ENCODE measurements at places on chromosomes 5 and 9. TPM values are rescaled to one million over a fixed set of nuclear protein-coding genes. Genes with fewer than 3 reads are reported as not detected.
A peak's percentile ranks its signal among the peaks of the same experiment; 100 is the strongest.

- no peaks in the 10 kb centered on the region for H3K36me3 ChIP-seq
- no peak overlapping the region for H3K4me3 ChIP-seq
- DNase-seq = no peak
- H3K4me1 ChIP-seq = no peaks in the 10 kb centered on the region
- H3K27me3 ChIP-seq = peaks cover 2% of the 10 kb centered on the region
Measured at GRCh38 chr5:130532786-130533185, 628.5 kb downstream of the CHSY3 start.

GRCh38 chr5:158086856-158087255, 227.9 kb upstream of the CLINT1 start:
- H3K4me3 ChIP-seq = no peak overlapping the region
- H3K27ac ChIP-seq = no peak overlapping the region
- no peak for DNase-seq
- no peaks in the 10 kb centered on the region for H3K36me3 ChIP-seq
- H3K27me3 ChIP-seq = peaks cover 7% of the 10 kb centered on the region

- H3K4me3 ChIP-seq = no peak overlapping the region
- DNase-seq = no peak
- H3K27me3 ChIP-seq = no peaks in the 10 kb centered on the region
- H3K36me3 ChIP-seq = no peaks in the 10 kb centered on the region
Measured at GRCh38 chr5:30458681-30459080, 734.8 kb upstream of the CDH6 start.

DNA sequence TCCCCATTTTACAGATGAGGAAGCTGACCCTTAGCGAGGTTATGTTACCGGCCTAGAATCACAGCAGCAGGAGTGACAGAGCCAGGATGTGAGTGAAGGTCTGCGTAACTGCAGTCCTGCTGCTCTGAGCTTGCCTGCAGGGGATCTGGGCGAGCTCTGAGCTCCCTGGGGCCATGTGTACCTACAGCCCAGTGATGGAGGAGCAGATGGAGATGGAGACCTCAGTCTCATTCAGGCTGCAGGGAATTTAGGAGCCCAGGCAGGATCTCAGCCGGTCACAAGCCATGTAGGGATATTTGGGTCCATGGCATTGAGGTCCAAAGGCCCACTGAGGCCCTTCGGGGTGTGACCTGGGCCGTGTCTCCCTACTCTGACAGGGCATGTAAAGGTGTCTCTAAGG, 170.6 kb downstream of the CACNA1B start:
- H3K4me3 ChIP-seq = no peak overlapping the region
- DNase-seq = no peak
- no peaks in the 10 kb centered on the region for H3K36me3 ChIP-seq
- no peaks in the 10 kb centered on the region for H3K4me1 ChIP-seq
- H3K27me3 ChIP-seq = no peaks in the 10 kb centered on the region

- H3K36me3 ChIP-seq = no peaks in the 10 kb centered on the region
- no peak overlapping the region for H3K4me3 ChIP-seq
- H3K4me1 ChIP-seq = no peaks in the 10 kb centered on the region
- no peak overlapping the region for H3K27ac ChIP-seq
Measured at GRCh38 chr5:145118127-145118526, 717.0 kb downstream of the PRELID2 start.

DNA sequence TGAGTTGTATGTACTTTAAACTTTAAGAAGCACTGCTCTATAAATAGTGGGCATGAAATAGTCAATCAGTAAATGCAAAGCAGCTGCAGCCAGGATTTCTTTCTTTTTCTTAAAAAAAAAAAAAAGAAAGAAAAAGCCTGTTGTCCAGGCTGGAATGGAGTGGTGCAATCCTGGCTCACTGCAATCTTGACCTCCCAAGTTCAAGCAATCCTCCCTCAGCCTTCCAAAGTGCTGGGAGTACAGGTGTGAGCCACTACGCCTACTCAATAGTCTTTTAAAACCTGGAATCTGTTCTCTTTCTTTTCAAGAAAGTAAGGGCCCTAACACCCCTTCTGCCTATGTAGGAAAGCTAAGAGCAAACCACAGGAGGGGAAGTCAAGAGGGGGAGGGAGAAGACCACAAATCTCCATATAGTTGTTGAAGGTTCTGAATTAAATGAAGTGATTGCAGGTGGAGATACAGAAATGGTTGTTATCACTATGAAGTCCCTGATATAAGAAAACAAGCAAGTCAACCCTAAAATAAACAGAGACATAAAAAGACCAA, 20.6 kb upstream of the TPD52L3 start:
- H3K27me3 ChIP-seq = no peaks in the 10 kb centered on the region
- no peaks in the 10 kb centered on the region for H3K36me3 ChIP-seq
- no peak overlapping the region for H3K27ac ChIP-seq
- no peak for DNase-seq
- H3K4me1 ChIP-seq = no peaks in the 10 kb centered on the region

GRCh38 chr5:175465282-175465681, 13.1 kb upstream of the SFXN1 start:
- no peak for DNase-seq
- H3K4me3 ChIP-seq = no peak overlapping the region
- no peak overlapping the region for H3K27ac ChIP-seq
- no peaks in the 10 kb centered on the region for H3K36me3 ChIP-seq

DNA sequence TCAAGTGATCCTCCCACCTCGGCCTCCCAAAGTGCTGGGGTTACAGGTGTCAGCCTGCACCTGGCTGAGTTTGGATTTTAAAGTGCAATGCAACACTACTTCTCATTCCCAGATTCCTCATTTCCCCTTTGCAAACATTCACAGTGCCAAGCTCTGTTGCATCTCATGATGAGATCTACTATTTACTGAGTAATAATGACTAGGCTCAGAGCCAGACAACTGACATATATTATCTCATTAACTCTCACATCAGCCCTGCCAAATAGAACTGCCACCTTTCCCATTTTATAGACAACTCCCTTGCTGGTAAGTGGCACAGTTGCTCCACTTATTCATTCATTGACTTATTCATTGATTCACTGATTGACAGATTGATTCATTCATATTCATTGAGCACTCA, 7.0 kb downstream of the PDE6A start:
- no peak overlapping the region for H3K27ac ChIP-seq
- peaks cover 6% of the 10 kb centered on the region for H3K4me1 ChIP-seq
- H3K27me3 ChIP-seq = peaks cover 2% of the 10 kb centered on the region
- H3K36me3 ChIP-seq = no peaks in the 10 kb centered on the region
- no peak for DNase-seq
- H3K4me3 ChIP-seq = no peak overlapping the region

DNA sequence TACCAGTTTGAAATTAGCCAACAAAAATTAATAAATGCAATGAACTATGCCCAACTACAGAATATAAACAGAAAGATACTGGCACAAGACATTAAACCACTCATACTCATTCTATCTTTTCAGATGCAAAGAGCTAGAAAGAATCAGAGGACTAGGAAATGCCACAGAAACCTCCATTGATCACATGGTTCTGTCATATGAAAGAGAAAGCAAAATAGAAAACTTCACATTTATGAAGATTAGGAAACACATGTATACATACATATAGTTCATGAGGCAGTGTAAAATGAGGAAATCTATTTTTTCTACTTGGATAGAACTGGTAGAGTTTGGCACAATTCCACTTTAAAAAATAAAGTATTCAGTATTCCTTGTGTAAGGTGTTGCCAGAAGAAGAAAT, 275.1 kb upstream of the PTGER4 start:
- H3K4me3 ChIP-seq = peak overlapping the region; percentile 33
- no peak for DNase-seq
- no peaks in the 10 kb centered on the region for H3K27me3 ChIP-seq

GRCh38 chr9:18588002-18588401, 114.0 kb downstream of the ADAMTSL1 start:
- no peak overlapping the region for H3K27ac ChIP-seq
- no peaks in the 10 kb centered on the region for H3K27me3 ChIP-seq
- no peak overlapping the region for H3K4me3 ChIP-seq
- no peaks in the 10 kb centered on the region for H3K4me1 ChIP-seq
- DNase-seq = no peak

DNA sequence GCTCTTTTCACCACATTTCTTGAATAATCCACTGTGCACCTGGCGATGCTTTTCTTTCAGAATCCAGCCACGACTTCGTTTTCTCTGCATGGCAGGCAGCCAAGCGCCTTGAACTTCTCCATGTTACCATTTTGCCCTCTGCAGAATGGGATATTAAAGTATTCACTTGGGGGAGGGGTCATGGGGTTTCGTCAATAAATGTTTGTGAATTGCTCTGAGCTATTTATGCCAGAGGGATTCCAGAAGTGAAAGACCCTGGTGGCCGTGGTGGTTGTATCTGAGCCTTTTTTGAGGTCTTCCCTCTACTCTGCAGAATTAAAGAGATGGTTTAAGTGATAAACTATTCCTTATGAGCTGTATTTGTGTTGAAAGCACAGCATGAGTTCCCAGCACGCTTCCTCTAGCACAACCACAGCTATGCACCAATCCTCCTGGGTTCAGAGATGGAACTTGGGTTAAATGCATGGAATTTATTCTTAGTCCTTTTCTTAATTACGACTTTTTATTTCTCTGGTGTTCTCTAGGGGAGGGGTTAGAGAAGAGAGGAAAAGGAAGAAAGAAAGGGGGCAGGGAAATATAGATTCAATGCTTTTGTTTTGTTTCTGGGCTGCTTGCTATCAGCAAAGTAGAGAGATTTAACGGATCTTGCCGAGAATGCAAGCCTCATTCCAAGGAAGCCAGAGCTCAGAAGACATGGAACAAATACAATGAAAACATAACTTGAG, 478.2 kb upstream of the TNC start:
- no peaks in the 10 kb centered on the region for H3K36me3 ChIP-seq
- peaks cover 10% of the 10 kb centered on the region for H3K27me3 ChIP-seq
- no peak for DNase-seq

DNA sequence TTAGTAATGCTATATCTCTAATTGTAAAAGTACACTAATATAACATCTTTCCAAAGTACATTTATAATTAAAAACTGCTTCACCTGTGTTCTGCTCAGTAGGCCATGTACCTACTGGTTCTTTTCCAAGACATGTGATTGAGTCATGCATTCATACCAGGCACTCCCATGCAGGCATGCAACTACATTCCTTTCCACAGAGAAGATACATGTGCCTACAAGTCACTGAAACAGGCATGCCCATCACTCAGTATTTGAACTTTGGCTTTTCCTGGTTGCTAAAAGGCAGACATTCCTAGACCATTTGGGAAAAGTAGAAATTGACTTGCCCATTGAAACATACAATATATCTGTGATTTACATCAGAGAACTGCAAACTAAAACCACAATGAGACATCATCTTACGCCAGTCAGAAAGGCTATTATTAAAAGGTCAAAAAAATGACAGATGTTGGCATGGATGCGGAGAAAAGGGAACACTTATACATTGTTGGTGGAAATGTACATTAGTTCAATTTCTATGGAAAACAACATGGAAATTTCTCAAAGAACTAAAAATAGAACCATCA, 148.3 kb upstream of the MOCS2 start:
- no peak overlapping the region for H3K4me3 ChIP-seq
- no peak overlapping the region for H3K27ac ChIP-seq
- DNase-seq = no peak
- peaks cover 11% of the 10 kb centered on the region for H3K27me3 ChIP-seq
- no peaks in the 10 kb centered on the region for H3K36me3 ChIP-seq

GRCh38 chr9:136326761-136327303, 507 bp upstream of the GPSM1 start:
- no peaks in the 10 kb centered on the region for H3K27me3 ChIP-seq
- DNase-seq = no peak
- H3K4me3 ChIP-seq = peak overlapping the region; percentile 69
- peaks cover 8% of the 10 kb centered on the region for H3K4me1 ChIP-seq
- no peak overlapping the region for H3K27ac ChIP-seq
- no peaks in the 10 kb centered on the region for H3K36me3 ChIP-seq

DNA sequence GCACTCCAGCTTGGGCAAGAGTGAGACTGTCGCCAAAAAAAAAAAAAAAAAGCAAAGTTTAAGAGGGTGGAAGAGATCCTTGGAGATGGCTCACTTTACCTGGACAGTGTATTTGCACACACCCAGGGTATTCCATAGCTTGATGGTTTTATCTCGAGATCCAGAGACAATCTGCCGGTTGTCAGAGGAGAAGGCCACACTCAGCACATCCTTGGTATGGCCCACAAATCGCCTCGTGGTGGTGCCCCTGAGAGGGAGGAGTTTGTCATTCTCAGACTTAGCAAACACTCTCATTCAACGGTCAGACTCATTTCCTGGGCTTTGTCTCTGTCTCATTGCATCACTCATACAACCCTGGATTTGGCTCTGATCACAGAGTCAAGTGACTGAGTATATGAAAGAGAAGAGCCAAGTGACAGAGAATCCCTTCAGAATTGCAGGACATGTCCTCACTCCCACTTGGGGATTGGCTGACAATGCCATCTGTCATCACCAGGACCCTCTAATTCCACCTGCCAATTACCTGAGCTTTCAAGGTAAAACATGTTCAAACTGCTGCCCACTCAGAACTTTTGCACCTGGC, 2.2 kb downstream of the RACK1 start:
- H3K36me3 ChIP-seq = peaks cover 75% of the 10 kb centered on the region
- peaks cover 55% of the 10 kb centered on the region for H3K4me1 ChIP-seq
- H3K27ac ChIP-seq = peak overlapping the region; percentile 99
- H3K4me3 ChIP-seq = peak overlapping the region; percentile 93
- no peaks in the 10 kb centered on the region for H3K27me3 ChIP-seq

- H3K4me1 ChIP-seq = peaks cover 11% of the 10 kb centered on the region
- peaks cover 59% of the 10 kb centered on the region for H3K36me3 ChIP-seq
- H3K27me3 ChIP-seq = no peaks in the 10 kb centered on the region
- H3K4me3 ChIP-seq = no peak overlapping the region
- H3K27ac ChIP-seq = no peak overlapping the region
Measured at GRCh38 chr5:43296835-43297234, 16.4 kb downstream of the HMGCS1 start.

- peaks cover 30% of the 10 kb centered on the region for H3K4me1 ChIP-seq
- DNase-seq = peak; percentile 13
- H3K36me3 ChIP-seq = no peaks in the 10 kb centered on the region
- H3K27me3 ChIP-seq = peaks cover 79% of the 10 kb centered on the region
Measured at GRCh38 chr9:37035648-37036370, 1.7 kb upstream of the PAX5 start.

GRCh38 chr9:127351182-127352166, 45.5 kb upstream of the SLC2A8 start:
- H3K36me3 ChIP-seq = no peaks in the 10 kb centered on the region
- H3K4me3 ChIP-seq = no peak overlapping the region
- no peak for DNase-seq
- H3K27ac ChIP-seq = no peak overlapping the region
- no peaks in the 10 kb centered on the region for H3K4me1 ChIP-seq
- peaks cover 41% of the 10 kb centered on the region for H3K27me3 ChIP-seq

The SPATA6L gene
- total RNA-seq = 1.4 TPM

The FOXD4 gene
- total RNA-seq = not detected

The SSNA1 gene
- 49.9 TPM for total RNA-seq

The FBLL1 gene
- total RNA-seq = not detected

The PCDHGA10 gene
- not detected for total RNA-seq

The KCTD16 gene
- 0.29 TPM for total RNA-seq

The KIF27 gene
- total RNA-seq = 2.7 TPM

The SLC34A1 gene
- not detected for total RNA-seq

The CD14 gene
- 0.14 TPM for total RNA-seq

The C9orf72 gene
- total RNA-seq = 23.3 TPM

The SVEP1 gene
- total RNA-seq = not detected

All from activated naive CD4-positive, alpha-beta T cell treated with anti-CD3 and anti-CD28 coated beads for 36 hours (primary cell).